ENCODE measurements at places on chromosomes 1 and 21. TPM values are rescaled to one million over a fixed set of nuclear protein-coding genes. Genes with fewer than 3 reads are reported as not detected.

DNA sequence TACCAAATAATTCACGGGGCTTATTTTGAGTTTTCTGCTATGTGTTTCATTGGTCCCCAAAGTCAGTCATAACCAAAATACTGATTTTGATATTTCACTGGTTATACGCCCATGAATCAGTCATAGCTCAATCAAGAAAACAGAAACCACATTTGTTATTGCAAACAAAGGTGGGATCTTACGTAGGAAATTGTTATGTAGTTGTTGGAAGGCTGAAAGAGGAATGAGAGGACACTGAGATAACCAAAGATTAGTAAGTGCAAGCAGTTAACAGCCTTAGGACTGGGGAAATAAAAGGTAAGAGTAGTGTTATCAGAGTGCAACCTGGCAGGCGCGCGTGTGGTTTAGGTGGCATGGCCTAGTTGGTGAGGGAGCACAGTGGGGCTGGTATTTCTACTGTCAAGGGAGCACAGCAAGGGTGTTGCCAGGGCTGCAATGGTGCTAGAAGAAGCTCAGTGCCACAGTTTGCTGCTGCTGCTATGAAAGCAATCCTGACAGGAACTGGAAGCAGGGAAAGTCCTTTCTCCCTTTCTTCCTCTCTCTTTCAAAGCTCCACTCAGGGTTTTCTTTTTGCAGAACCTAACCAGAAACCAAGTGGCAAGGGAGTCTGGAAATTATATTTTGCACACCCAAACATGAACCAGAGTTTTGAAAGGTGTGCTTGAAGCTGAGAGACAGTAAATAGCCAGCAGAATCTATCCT is 33.7 kb downstream of the RTCA start:
- no peak overlapping the region for H3K4me3 ChIP-seq
- DNase-seq = no peak
- H3K27me3 ChIP-seq = no peaks in the 10 kb centered on the region
- H3K4me1 ChIP-seq = no peaks in the 10 kb centered on the region

DNA sequence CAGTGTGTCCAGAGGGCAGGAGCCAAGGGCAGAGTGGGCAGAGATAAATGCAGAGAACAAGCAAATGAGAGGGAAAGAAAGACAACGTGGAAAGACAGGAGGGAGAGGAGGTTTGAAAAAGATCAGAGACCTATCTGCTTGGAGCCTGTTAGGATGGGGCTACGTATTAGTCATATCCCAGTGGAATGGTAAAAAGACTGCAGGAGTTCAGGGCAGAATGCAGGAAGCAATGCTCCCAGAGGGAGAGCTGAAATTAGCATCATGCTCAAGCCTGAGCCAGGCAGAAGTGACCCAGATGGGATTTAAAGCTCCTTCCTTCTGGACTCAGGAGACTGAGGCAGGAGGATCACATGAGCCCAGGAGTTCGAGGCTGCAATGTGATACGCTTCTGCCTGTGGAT is 261.3 kb upstream of the CHRM3 start:
- H3K4me1 ChIP-seq = no peaks in the 10 kb centered on the region
- H3K4me3 ChIP-seq = no peak overlapping the region
- DNase-seq = no peak
- no peaks in the 10 kb centered on the region for H3K27me3 ChIP-seq

DNA sequence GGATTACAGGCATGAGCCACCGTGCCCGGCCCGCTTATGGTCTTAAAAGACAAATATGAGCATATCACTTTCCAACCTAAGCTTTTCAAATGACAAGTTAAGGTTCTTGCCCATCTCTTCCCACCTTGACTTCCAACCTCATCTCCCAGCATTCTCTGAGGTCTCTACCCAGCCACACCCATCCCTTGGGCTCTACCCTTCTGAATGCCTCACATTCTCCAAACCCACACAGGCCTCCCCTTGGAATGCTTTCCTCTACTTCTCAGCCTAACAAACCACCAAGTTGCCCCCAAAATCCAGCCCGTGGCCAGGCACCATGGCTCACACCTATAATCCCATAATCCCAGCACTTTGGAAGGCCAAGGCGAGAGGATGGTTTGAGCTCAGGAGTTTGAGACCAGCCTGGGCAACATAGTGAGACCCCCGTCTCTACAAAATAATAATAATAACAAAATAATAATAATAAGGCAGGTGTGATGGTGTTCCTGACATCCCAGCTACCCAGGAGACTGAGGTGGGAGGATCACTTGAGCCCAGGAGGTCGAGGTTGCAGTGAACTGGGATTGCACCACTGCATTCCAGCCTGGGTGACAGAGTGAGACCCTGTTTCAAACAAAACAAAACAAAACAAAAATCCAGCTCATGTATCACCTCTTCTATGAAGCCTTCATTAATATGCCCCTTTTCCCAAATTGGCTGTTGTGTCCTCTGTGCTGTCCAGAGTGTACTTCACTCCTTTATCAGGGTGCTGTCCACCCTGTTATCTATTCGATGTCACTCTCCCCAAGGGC is 11.2 kb downstream of the DCST2 start:
- peaks cover 8% of the 10 kb centered on the region for H3K36me3 ChIP-seq
- H3K4me3 ChIP-seq = no peak overlapping the region
- peaks cover 16% of the 10 kb centered on the region for H3K4me1 ChIP-seq
- no peak for DNase-seq

DNA sequence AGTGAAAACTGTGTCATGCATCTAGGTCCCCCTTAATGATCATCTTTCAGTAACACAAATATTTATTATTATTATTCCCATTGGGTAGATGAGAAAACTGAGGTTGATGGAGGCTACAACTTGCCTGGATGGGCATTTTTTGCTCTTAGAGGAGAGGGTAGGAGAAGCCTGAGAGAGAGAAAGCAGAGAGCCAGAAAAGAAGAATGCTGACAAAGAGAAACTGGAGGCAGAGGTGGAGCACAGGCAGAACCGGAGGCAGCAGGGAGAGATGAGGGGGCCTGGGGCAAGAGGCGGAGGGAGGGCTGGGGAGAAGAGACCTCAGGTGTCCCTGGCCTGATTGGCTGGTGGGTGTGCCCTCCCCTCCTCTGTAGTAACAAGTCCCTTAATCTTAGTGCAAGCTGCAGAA is 4.1 kb downstream of the BLACAT1 start:
- peaks cover 9% of the 10 kb centered on the region for H3K4me1 ChIP-seq
- no peaks in the 10 kb centered on the region for H3K36me3 ChIP-seq
- no peak overlapping the region for H3K27ac ChIP-seq

- no peak overlapping the region for H3K4me3 ChIP-seq
- DNase-seq = no peak
- H3K36me3 ChIP-seq = no peaks in the 10 kb centered on the region
- no peaks in the 10 kb centered on the region for H3K4me1 ChIP-seq
These were observed 124.3 kb downstream of the PBX1 start for GRCh38 chr1:164683235-164683634.

GRCh38 chr1:211547710-211548109 is 31.3 kb downstream of the SLC30A1 start:
- H3K27ac ChIP-seq = no peak overlapping the region
- DNase-seq = no peak
- no peaks in the 10 kb centered on the region for H3K4me1 ChIP-seq
- no peaks in the 10 kb centered on the region for H3K27me3 ChIP-seq

The BMP8B gene
- 0.34 TPM for total RNA-seq

The CDKN2C gene
- total RNA-seq = 4.7 TPM

The SYPL2 gene
- not detected for total RNA-seq

The PAX7 gene
- not detected for total RNA-seq

The GPR25 gene
- not detected for total RNA-seq

The FNDC5 gene
- total RNA-seq = not detected

All from naive thymus-derived CD4-positive, alpha-beta T cell (primary cell).